Right atrium auricular region (tissue), 2 donors: ENCODE measurements at places on chromosomes 11 and 22.
A peak's percentile ranks its signal among the peaks of the same experiment; 100 is the strongest.

DNA sequence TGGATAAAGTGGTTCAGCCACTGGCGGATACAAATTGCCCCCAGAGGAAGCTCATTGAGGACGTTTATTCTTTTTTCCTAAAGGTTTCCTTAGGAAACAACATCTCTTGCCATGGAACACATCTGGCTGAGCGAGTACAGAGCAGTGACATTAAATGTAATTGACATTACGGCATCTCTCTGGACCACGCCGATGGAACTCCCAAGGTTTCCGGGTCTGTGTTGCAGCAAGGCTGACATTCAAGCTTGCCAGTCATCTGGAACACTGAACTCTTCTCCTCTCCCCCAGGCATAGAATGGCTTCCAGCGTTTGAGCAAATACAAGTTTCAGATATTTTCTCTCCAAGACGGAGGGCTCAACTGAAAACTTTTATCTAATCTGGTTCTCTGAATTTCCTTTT, 42.1 kb downstream of the CLMP start:
- DNase-seq: no peak

DNA sequence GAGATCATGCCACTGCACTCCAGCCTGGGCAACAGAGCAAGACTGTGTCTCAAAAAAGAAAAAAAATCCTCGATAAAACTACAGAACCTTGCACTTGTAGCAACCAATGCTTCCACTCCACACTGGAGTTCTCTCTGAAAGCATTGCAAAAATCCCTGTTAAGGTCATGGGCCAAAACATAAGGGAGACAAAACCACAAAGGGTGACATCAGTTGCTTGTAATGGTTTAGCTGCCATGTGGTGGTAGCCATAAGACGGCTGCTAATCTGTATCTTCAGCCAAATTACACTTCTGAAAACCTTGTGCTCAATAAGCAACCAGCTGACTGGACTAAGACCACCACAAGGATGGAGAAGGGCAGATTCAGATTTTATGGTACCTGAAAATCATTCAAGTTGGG, 20.6 kb upstream of the TPH1 start:
- DNase-seq: no peak

DNA sequence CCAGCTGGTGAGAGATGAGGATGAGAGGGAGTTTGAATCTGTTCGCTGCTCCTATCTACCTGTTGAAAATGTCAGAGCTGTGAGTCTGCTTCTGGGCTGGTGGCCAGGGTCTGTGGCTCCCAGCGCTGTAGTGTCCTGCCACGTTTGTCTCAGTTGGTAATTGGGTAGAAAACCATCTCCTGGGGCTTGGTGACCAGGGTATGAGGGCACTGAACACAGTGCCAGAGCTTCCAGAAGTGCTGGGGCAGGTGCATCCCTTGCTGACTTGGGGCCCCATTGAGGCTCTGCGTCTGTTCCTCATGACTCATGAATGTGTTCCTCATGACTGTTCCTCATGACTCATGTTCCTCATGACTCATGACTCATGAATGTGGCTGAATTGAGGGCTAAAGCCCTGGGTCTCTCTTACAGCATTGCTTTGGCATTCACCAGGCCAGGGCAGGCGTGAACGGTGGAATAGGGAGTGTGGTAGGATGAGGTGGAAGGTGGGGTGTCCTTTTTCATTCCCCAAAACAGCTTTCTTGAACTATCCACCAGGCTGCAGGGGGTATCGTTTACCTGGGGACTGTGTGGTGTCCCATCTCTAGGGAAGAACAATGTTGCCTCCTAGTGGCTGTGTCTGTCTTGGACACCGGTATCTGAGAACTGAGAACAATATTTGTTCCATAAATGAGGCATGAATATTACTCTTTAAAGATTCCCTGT, 139.5 kb downstream of the COMMD9 start:
- DNase-seq: peak; percentile 75

DNA sequence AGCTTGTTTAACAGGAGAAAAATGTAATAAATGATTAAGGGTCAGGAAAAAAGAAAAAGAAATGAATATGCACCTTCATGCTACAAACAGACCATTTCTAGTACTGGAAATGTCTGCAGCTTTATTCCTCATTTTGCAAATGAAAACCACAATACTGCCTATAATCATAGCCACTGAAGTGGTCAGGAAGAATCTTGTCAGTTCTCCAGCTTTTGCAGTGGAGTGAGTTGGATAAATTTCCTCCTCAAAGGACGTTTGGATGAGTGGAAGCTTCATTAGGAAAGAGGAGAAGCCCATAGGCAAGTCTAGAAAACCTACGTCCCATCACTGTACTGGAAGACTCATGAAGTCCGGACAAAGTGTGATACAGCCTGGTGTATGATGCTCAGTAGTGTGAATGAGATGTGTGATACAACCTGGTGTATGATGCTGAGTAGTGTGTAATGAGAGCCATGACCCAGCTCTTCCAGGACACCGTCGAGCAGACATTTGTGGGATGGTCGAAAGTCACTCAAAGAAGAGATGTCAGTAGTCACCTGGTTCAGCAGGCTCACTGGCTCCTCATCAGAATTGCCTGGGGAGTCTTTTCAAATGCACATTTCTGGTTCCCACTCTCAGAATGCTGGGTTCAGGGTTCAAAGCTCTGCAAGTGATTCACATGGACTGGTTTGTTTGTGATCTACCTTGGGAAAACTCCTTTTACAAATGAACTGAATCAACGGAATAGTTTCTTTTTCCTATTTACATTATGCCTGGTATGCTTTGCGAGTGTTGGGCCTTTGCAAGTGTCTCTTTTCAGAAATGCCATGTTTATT, 101.3 kb downstream of the PDHX start:
- no peak for DNase-seq

DNA sequence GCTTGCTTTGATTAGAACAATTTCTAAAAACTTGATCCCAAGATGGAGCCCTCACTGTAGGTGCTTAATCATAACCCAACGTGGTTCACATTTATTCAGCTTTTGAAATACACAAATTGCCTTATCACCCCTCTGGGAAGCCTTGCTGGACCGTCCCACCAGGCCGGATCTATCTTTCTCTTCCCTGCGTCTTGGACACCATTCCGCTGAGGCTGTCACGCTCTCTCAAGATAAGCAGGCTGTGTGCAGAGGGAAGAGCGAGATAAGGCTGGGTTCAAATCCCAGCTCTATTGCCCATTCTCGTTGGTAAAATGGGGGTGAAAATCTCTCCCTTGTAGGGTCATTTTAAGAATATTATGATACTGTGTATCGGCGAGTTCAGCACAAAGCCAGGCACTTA, 20.5 kb upstream of the TP53I11 start:
- DNase-seq: no peak
